ENCODE measurements at places on chromosomes 2 and 18.
A peak's percentile ranks its signal among the peaks of the same experiment; 100 is the strongest.

DNA sequence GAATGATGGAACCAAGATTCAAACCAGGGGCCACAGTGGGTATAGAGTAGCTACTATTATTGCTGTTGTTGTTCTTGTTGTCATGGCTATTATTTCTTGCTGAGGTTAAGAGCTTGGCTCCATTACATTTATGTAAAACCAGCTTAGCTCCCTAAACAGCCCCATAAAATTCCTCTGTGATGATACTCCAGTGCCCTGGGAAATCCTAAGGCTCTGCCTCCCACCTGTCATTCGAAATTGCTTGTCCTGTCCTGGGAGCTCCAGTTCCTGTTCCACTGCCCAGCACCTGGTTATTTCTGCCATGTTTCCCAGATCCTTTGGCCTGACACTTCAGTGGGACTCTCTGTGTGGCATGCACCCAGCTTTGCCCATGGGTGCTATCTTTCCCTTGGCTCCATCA, 27.8 kb upstream of the NCOA1 start:
- no peak for DNase-seq

- DNase-seq, result no peak
These were observed 23.5 kb downstream of the MARCHF4 start for GRCh38 chr2:216348756-216349308.

DNA sequence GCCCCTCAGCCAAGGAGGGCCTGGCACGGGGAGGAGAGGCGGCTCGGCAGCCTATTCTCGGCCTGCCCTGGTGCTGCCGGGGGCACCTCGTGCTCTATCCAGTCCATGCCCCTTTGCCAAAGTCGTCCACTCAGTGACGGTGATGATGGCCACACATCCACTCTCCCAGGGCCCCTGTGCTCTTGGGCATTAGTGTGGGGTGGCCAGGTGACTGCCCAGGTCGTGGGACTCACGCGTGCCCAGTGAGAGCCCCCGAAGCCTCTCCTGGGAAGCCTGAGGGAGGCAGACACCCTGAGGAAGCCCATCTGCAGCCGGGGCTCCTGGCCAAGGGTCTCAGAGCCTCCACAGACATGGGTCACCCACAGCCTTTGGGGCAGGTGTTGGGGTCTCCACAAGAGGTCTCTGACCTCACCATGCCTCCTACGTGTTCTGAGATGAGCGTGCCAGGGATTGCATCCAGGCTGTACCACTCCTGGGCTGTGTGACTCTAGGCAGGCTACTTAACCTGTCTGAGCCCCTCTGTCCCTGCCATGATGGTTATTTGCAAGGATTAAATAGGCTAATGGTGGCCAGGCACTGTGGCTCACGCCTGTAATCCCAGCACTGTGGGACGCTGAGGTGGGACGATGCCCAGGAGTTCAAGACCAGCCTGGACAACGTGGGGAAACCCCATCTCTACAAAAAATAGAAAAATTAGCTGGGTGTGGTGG, 12.9 kb downstream of the RAMP1 start:
- DNase-seq, result no peak

GRCh38 chr2:215601990-215602721, 166.3 kb upstream of the FN1 start:
- DNase-seq, result no peak

- peak; percentile 86 for DNase-seq
These were observed 126.2 kb upstream of the LGALSL start for GRCh38 chr2:64327510-64328414.

DNA sequence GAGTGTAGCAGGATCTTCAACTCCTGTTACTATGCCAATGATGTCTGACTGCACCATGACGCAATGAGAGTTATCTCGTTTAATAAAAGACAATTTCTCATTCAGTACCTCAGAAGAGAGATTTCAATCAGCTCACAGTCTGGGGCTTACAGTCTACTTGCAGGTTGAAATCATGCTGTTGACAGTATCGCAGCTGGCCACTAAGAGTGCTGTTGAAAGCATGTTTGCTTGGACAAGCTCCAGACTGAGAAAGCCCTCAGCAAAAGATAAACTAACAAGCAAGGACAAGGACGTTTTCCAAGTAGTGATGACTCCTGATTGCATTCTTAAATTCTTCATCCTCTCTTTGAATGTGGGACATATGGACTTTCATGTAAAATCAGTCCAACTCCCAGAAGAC, 145.2 kb upstream of the SYT4 start:
- DNase-seq, result peak; percentile 15

DNA sequence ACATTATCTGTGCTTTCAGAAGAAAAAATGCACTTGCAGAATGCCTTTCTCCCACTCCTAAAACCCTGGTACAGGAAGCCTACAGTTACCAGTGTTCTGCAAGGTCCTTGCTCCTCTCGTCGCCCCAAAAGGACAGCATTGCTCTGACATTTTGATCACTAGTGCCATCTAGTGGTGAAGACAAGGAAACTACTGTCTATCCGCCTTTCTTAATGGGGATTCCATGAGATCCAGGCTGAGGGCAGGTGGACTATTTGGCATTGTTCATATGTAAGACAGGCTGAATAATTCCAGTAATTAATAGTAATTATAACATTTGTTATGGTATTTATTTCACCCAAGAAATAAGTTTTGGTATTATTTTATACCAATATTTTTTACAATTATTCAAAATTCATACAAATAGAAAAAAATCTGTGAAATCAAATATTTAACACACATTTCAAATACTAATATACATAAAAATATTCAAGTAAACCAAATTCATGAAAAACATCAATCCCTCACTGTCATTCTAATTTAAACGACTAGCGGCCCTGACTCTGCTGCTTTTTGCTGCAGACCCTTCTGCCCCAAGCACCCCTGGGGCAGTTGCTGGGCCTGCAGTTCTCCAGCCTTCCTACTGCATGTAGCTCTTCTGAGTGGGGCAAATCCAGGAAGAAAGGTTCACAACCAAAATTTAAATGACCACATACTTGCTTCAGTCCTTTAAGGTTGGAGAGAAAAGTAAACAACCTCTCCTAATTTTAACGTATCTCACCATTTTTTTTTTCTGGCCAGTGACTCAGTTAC, 19.0 kb downstream of the TPGS2 start:
- peak; percentile 81 for DNase-seq

GRCh38 chr2:167353605-167354280, 465.5 kb downstream of the XIRP2 start:
- DNase-seq, result no peak

- no peak for DNase-seq
These were observed 301.5 kb upstream of the TFPI start for GRCh38 chr2:187855689-187856088.

DNA sequence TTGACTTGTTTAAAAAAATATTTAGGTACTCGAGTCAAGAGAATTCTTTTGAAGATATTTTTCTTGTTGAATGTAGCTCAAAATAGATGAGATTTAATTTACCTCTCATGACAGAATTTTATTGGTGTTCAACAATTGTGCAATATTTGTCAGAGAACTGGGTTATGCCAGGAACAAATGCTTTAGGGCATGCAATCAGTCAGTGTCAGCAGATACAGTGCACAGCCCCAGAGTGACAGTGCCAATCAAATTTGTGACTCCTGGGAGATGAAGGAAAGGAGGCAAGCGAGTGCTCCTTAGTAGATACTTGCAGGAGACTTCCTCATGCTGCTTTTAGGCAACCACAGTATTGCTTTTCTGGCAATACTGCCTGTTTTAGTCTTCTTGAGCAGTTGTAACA, 81.2 kb upstream of the DSEL start:
- DNase-seq, result no peak

GRCh38 chr2:152581360-152581759, 135.9 kb downstream of the PRPF40A start:
- peak; percentile 66 for DNase-seq

DNA sequence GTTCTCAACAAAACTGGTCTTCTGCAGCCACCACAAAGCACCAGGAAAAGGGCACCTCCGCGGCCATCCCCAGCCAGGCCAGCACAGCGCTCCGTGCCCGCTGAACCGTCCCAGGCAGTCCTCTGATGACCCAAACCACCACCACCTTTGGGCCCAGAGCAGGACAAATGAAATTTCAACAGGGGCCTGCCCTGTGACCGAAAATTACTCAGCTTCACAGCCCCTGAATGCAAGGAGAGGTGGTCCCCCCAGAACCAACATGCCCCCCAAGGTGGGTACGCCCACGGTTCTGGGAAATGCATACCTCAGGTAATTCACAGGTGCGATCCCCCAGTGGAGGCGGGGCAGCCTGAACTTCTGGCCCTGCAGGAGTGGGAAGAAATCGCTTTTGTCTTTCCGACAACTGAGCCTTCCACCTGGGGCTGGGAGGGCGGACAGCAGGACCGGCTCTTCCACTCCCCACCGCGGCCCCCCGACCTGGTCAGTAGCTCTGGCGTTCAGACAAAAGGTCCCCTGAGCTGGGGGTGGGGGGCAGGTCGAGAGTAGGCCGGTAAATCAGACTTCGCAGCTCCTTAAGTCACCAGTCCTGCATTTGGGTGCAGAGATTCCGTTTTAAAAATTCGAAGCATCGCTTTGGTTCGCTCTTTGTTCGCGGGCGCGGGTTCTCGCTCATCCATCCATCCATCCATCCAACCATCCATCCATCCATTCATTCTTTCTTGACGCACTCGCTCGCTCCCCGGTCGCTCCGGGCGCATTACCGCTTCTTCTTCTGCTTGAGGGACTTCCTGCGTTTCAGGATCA, 1.4 kb downstream of the ARL4C start:
- DNase-seq, result no peak

GRCh38 chr2:95023222-95023597, 2.3 kb upstream of the MAL start:
- peak; percentile 50 for DNase-seq

- DNase-seq, result no peak
These were observed 101.3 kb downstream of the FOXI3 start for GRCh38 chr2:88351249-88351601.

DNA sequence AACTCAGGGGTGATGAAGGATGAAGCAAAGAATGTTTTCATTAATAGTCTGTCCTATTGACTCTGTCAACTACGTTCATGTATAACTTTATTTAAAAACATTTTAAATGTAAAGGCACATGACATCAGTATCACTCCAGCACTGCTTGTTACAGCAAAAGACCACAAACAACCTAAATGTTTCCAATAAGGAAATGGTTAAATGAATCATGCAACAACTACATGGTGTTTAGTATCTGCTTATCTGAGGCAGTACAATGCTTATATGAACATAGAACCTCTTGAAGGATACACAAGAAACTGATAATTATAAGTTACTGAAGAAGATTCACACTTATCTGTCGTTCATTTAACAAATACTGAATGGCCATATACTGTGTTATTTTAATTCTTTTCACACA, 8.4 kb downstream of the BARD1 start:
- DNase-seq, result no peak

- no peak for DNase-seq
These were observed 12.5 kb upstream of the ATIC start for GRCh38 chr2:215299337-215299859.

All from pons (tissue), 1 donor.